T follicular helper cell (primary cell): ENCODE measurements at places on chromosomes 6 and 20.

DNA sequence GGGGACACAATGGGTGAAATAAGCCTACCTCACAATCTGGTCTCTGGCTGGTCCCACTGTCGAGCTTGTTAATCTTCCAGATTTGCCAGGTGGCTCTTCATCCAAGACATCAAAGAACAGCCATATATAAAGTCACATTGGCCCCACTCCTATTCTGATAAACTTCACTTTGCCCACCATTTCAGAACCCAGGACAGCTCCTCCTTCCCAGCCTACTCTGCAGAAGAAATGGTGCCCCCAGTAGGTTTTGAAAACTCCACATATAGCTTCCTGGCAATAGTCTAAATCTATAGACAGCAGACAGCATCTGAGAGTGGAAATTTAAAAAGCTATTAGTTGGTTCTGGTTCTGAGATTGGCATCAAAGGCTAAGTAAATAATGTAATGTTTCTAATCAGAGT is 143.1 kb upstream of the PCSK2 start:
- no peak for DNase-seq

GRCh38 chr6:27505209-27506027 is 32.5 kb upstream of the ZNF184 start:
- peak; percentile 59 for DNase-seq

GRCh38 chr6:2542858-2543218 is 207.9 kb downstream of the MYLK4 start:
- no peak for DNase-seq

- no peak for DNase-seq
These were observed 353.0 kb upstream of the MAP3K7 start for GRCh38 chr6:90939906-90940305.

DNA sequence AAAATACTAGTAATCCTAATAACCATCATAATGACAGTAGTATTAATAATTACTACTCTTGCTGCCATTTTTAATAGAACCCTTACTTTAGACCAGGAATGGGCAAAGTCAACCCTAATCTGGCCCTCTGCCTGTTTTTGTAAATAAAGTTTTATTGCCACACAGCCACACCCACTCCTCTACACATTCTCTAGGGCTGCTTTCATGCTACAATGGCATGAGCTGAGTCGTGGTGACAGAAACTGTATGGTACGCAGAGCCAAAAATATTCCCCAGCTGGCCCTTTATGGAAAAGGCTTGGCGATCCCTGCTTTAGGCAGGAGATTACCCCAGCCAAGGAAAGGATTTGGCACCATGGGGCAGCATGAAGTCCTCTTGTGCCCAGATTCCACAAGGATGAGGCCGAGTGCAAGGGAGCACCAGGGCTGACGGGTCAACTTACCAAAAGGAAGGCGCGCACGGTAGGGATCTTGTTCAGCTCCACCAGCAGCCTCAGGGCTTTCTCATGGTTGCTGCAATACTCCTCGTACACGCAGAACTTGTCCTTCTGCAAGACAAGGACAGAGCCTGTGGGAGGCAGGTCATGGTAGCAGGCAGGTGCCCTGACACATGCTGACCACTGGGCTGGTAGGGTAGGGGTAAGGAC is 93.6 kb downstream of the PREX1 start:
- DNase-seq = no peak

DNA sequence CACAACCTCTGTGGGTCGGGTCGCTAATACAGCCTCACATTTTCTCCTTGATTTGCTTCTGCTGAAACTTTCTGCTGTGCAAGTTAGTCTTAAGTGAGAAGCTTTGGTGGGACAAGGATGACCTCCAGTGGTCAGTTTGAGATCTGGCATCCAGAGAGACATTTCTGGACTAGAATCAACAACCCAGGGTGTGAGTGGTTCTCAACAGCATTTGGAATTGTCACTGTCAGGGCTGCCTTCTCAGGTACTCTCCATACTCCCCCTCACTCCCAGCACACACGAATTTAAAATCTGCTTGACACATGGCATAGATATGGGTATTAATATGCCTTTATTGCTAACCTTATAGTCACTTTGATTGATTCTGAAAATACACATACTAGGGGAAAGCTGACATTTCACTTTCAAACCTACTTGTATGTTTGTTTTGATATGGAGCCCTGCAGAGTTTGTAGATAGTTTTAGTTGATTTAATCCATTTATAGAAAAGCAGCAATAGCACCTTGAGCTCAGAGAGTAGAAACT is 13.2 kb downstream of the OTOR start:
- peak; percentile 21 for DNase-seq

GRCh38 chr6:34043359-34043758 is 102.5 kb downstream of the GRM4 start:
- no peak for DNase-seq

DNA sequence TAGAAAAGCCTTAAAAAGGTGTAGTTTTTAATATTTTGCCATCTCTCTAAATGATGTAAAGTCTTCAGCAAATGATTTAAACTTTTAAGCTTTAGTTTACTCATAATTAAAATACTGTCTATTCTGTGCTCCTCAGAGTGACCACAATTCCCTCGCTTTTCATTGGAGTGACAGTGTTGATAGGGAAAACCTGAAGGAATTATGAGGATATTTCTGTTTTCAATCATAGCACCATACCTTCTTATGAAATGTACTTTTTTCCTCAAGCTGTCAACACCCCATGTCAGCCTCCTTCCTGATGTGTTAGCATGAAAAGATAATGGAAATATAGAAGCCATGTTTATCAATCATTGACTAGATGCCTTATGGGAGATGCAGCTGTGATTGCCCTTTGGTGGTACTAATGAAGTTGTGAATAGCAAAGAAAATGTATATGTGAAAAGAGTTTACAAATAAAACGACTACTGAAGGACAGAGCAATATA is 145.4 kb upstream of the EYS start:
- no peak for DNase-seq

DNA sequence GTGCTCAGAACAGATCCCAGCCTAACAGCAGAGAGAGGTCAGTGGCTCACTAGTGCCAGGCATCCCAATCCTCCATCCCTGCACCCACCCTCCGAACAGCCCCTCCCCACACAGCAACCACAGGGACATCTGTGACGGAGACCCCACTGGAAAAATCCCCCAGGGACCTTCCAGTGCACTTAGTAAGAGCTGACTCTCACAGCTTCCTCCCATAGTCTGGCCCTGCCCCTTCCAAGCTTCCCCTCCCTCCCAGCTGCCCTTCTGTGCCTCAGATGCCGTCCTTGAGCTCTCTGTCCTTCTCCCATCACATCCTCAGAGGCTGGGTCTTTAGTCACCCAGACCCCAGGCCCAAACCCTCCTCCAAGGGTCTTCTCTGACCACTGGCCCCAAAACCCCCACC is 9.7 kb upstream of the THBS2 start:
- DNase-seq = no peak

GRCh38 chr20:10985536-10985935 is 311.7 kb upstream of the JAG1 start:
- no peak for DNase-seq

DNA sequence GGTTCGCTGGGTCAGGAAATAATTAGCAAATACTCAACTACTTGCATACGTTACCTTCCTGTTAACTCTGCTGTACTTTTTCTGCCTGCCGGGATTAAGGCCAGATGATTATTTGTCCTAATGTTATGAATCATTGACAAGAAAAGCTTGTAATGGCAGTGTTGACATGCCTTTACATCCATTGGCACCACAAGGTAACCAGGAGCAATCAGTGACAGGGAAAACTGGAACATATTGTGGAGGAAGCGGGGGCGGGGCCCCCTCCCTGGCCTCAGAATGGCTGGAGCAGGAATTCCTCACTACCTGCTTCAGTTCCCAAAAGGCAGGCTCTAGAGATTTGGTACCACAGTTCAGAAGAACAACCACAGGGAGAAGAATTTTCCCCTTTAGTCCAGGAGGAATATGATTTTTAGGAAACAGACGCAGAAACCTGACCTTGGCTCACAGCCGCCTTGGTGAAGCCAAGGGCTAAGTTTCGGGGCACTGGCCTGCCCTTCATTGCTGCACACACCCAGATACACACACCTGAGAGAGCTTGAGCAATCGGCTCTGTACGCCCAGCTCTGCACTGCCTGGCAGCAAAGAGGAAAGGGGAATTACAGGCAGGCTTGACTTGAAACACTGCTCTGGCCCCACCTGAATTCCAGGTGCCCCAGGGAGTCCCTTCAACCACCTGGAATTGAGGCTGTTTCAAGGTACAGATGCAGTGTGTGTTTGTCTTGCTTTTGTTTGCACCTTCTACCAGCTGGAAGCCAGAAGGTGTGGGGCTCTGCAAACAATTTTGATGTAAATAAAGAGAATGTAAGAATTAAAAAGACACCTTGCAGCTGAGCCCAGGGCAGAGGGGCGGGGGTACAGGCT is 89.8 kb downstream of the MYB start:
- no peak for DNase-seq

DNA sequence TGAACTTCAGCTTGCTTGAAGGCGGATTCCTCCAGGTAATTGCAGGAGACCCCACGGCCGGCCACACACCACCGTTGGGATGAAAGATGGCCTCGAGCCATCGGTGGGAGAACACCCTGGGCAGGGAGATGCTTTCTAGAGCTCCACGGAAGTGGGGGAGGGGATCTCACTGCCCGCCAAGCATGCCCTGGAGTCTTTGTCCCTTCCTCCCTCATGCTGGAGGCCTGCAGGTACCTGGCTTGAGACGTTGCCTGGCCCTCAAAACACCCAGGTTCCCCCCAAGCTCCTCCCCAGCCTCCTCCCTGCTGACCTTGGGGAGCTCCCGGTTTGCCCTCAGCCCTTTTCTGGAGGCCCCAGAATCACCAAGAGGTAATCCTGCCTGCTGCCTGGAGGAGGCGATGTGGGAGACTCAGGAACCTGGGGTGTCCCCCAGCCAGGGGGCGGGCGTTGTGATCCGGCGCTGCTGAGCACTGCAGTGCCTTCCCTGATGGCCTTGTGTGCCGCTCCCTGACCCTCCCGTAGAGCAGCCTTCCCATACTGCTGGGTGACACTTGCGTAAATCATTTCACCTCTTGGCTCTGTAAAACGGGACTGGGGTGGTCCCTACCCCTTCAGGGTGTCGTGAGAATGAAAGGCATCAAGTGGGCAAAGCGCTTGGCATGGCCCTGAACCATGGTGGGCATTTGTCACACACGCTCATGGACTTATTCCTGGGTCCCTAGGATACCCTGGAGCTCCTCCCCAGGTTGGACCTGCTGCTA is 91.4 kb downstream of the CEBPB start:
- DNase-seq = no peak

DNA sequence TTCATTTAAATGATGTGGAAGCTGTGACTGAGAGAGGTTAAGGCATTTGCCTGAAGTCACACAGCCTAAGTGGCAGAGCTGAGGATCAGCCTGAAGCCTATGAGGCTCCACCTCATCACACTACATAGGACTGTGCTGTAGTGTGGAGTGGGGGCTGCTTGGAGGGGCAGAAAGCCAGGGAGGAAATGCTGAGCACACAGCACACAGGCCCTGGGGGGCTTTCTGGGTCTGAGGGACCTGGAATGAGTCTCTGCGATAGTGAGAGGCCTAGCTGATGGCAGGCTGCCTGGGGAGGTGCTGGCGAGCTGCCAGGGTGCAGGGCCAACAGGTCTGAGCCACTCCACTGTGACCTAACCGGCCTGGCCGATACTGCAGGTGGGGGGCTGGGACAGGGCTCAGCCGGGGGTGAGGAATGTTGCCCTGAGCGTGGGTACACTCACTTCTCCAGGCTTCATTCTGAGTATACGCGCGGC is 2.2 kb upstream of the ARHGAP40 start:
- no peak for DNase-seq

- DNase-seq = no peak
These were observed 17.2 kb downstream of the ZDHHC14 start for GRCh38 chr6:157398151-157398550.

- no peak for DNase-seq
These were observed 269.8 kb downstream of the FARS2 start for GRCh38 chr6:5531161-5531560.

GRCh38 chr6:160972111-160972510 is 19.5 kb upstream of the MAP3K4 start:
- DNase-seq = no peak

DNA sequence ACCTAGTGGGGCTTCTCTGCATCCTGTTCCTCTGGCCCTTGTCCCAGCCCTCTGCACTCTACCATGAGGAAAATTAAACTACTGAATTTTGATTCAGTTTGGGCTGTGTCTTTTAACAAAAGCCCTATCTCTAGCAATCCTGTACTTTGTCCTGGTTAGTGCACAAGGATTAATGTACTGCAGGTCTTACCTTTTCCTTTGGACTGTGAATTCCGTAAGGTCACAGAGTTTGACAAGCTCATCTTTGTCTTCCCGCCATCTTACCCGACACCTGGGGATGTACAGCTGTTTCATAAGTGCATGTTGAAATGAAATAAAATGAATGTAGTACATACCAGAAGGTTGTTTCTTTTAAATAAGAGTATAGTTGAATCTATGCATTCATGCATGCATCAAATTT is 41.5 kb upstream of the MYLIP start:
- DNase-seq = no peak

DNA sequence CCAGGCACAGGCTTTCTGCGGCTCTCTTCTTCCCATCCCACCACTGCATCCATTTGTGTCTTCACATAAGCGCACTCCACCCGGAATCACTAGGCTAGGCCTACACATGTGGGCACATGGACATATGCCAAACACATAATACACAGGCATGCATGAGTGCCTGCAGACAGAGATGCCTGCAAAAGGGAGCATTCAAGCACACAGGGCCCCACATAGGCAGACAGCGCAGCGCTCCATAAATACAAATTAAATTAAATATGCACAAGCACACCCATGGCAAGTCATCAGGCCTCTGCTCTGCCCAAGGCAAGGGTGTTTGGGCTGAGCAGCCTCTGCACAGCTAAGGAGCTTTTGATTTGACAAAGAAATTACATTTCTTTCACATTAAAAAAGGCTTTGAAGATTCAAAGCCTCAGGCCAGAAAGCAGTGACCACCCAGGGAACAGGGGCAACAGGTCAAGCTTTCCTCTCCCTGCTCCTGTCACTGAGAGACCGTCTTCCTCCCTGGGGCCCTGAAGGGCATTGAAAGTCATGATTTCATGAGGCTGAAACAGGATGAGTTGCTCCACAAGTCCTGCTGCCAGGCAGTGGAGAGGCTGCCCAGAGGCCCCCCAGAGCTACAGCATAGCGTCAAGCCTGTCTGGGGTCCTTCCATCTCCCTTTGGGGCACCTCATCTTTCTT is 134.2 kb upstream of the LRFN2 start:
- no peak for DNase-seq
